Cortex of kidney (tissue), 1 donor: ENCODE measurements at places on chromosomes 12 and 14.

DNA sequence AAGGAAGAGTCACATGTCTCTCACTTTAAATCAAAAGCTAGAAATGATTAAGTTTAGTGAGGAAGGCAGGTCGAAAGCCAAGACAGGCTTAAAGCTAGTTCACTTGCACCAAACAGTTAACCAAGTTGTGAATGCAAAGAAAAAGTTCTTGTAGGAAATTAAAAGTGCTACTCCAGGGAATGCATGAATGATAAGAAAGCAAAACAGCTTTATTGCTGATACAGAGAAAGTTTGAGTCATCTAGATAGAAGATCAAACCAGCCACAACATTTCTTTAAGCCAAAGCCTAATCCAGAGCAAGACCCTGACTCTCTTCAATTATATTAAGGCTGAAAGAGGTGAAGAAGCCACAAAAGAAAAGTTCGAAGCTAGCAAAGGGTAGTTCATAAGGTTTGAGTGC is 193.6 kb downstream of the MSRB3 start:
- no peak for DNase-seq

DNA sequence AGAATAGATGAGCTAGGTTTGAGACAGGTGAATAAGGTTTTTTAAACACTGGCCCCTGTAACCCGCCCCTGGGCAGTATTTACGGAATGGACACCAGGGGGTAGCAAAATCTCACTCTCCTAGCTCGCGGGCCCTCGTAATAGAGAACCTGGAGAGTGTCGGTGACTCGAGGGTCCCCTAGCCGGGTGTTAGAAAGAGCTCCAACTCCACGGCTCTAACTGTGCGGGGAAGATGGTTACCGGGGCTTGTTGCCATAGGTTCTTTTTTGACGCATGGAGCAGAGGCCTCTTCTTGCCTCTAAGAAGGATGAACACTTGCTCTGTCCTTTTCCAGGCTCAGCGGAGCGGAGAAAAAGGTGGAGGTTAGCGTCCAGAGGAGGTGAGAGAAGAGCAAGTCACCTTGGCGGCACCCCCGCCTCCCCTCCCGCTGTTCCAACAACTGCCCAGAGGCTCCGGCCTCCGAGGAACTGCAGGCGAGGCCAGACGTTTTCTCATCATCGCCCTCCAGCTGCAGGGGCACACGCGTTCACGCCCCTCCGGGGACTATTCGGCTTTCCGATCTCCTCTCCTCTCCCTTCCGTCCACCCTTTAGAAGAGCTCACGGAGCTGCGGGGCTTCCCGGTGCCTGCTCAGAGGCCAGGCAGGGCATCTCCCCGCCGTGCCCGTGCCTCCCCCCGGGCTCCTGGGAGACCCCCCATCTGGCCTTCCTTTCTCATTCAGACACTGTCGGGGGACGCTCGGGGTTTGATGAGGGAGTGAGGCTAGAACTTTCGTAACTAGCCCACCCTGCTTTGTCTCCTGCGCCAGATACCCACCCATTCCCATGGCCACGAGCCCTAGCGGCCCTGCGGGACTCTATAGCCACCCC is 1.4 kb upstream of the ARHGEF40 start:
- no peak for DNase-seq

DNA sequence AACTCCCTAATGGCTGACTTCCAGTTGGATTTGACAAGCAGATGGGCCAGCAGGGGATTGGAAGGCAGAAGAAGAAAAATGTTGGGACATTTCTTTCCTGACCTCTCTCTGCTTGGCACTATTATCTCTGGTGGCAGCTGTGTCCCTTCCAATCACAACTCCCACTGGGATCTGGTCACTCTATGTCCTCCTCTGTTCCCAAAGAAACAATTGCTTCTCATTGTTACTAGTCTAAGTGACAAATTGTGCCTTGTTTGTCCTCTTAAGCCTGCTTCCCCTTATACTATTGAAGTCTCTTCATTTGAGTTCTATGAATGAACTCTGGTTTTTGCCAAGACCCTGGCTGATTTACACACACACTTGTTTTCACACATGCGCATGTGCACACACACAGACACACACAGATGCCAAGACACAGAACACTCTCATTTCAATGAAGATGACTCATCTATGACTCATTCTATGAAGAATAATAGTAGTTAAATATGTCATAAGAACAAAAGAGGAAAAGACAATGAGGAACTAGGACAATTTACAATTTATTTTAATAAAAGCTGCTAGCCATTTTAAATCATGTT is 83.0 kb upstream of the FAR2 start:
- no peak for DNase-seq

- DNase-seq: no peak
Observed at GRCh38 chr14:52380294-52380693, 66.2 kb downstream of the PTGER2 start.

- DNase-seq: no peak
Observed at GRCh38 chr12:54486173-54486867, 11.2 kb upstream of the NCKAP1L start.

DNA sequence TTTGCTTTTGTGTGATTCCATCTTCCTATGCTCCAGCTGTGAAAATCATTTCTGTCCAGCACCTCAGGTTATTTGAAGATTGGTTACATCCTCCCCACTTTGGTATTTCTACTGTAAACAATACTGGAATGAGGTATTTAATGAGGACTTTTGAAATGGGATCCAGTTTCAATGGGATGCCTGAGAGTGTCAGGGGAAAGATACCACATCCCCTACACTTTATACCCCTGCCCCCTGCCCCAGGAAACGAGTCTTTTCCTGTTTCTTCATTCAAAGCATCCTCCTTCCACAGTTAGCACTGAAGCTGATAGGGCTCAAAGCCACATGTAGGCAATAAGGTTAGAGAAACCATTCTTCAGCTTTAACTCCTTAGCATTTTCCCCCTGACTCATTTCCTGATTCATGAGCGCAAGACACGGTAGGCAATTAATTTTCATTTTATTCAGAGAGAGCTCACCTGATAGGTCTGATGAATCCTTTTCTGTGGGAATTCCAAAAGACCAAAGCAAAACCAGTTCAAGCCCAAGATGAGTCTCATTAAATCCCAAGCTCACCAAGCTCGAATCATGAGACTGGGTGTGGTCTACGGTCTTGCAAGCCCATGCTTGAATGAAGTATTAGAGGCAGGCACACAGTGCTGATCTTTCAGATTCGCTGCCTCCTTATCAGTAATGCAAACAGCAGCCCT is 143.6 kb upstream of the CRY1 start:
- no peak for DNase-seq

GRCh38 chr12:62525271-62525670 is 58.6 kb downstream of the MON2 start:
- DNase-seq: no peak

- no peak for DNase-seq
Observed at GRCh38 chr14:70043001-70043400, 145.8 kb downstream of the SLC8A3 start.

DNA sequence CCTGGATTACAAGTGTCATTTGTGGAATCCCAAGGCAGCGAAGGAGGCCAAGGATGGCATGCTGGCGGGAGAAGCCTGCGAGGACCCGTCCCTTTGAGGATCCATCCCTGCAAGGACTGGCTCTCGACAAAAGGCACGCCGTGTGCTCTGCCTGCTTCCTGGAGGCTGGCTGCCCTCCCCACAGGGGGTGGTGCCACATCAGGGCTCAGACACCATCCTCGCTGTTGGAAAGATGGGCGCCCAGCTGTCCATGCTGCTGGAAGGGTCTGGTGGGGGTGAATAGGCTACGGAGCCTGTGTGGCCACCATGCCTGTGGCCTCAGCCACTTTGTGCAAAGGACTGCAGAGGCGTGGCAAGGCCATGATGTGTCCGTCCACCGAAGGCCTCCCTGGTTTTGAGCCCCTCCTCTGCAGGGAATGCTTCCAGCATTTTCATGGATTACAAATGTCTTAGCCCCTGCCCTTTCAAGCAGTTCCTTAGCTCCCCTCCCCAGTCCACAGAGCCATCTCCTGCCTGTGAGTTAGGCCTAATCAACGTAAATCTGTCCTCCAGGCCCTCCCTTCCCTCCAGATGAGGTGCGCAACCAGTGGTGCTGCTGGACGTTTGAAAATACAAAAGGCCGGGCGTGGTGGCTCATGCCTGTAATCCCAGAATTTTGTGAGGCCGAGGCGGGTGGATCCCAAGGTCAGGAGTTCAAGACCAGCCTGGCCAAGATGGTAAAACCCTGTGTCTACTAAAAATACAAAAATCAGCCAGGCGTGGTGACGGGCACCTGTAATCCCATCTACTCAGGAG is 22.1 kb downstream of the ZBTB42 start:
- DNase-seq: no peak

- DNase-seq: no peak
Observed at GRCh38 chr12:105980533-105980932, 158.2 kb downstream of the NUAK1 start.

DNA sequence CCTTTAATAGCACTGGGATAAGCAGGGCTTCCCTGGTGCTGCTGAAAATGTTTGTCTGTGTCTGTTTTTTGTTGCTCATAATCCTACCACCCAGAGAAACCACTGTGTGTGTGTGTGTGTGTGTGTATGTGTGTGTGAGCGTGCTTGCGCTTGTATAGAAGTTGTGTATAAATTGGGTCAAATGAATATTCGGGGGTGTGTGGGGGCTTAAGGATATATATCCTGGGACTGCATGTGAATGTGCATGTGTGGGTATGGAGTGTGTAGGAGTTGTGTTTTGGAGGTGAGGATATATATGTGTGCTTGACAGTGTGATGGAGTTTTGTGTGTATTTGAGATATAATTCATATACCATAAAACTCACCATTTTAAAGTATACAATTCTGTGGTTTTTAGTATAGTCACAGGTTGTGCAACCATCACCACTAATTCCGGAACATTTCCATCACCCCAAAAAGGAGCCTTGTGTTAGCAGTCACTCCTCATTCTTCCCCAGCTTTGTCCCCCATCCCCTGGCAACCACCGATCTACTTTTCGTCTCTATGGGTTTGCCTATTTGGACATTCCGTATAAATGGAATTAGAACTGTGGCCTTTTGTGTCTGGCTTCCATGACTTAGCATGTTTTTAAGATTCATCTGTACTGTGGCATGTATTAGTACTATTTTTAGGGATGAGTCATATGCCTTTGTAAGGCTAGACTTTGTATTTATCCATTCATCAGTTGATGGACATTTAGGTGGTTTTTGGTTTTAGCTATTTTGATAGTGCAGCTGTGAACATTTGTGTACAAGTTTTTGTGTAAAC is 25.6 kb downstream of the TCTN1 start:
- DNase-seq: no peak

DNA sequence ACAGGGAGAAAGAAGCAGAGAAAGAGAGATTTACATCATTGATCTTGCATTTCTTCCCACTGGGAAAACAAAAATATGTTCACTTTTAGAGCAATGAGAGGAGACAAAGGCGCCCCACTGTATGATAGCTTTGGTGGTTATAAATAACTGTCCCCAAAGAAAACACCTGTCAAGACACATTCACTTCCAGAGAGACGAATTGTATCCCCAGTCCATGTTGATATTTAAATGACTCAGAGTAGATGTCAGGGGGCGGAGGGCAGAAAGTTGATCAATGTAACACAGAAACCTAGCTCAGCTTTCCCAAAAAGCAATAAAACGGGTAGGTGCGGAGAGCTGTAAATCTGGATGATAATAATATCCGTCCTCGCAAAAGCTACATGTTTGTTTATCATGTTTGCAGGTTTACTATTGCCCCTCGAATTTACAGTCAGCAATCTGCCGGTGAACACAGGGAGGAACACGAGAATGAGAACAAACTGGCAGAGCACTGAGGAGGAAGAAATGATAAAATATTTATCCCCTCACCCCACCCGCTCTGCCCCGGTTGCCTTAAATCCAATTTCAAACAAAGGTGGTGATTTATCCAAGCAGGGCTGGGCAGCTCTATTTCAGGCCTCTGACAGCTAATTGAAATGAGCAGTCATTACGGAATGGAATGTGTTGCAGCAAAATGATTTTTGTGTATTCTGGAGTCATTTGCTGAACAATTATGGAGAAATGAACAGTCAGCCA is 84.4 kb downstream of the CMKLR1 start:
- DNase-seq: no peak

DNA sequence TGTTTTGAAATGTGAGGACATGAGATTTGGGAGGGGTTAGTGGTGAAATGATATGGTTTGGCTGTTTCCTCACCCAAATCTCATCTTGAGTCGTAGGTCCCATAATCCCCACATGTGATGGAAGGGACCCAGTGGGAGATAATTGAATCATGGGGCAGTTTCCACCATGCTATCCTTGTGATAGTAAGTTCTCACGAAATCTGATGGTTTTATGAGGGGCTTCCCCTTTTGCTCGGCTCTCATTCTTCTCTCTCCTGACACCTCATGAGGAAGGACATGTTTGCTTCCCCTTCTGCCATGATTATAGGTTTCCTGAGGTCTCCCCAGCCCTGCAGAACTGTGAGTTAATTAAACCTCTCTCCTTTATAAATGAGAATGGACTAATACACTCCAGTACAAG is 18.0 kb downstream of the GALNT6 start:
- no peak for DNase-seq

GRCh38 chr12:64080319-64081007 is 141.6 kb downstream of the KICS2 start:
- no peak for DNase-seq

DNA sequence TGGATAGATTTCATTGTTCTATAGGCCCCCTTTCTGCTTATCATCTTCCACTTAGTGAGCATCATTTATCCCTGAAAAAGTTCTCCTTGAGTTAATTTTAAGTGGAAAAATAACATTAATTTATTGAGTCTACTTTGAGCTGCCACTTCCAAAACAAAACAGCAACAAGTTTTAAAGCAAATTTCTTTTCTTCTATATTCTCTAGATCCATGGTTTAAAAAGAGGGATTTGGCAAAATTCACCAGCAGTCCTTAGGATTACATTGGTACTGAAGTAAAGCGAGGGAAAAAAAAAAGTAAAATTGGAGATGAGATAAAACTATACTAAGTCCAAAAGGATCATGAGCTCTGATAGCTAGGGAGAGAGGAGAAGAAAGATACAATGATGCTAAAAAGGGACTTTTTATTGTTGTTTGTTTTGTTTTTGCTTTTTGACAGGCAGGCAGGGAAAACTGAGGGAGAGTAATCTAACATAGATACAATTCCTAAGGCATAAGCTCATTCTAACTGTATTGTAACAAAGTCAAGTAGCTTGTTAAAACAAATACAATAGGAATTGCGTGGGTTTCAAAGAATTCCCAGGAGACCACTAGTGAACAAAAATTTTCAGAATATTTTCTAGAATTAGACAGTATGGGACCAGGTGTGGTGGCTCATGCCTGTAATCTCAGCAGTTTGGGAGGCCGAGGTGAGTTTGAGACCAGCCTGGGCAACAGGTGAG is 19.2 kb upstream of the PLEKHA5 start:
- DNase-seq: no peak
